Prostate gland (tissue), 2 donors: ENCODE measurements at places on chromosomes 7 and 10. TPM values are rescaled to one million over a fixed set of nuclear protein-coding genes. Genes with fewer than 3 reads are reported as not detected.

DNA sequence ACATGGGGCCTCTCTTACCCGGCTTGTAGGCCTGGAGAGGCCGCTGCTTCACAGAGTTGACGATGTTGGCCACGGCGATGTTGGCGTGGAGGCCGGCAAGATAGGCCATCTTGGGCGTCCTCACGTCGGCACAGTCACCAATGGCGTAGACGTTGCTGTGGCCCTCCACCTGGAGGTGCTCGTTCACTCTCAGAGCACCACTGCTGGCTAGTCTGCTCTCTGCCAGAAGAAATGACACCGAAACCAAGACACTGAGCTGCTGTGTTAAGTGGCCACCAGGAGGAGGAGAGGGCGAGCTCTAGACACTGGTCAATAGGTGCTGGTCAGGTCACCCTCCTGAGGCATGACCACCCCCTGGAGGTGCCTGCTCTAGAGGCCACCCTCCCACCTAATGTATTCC is 17.7 kb downstream of the AIFM2 start:
- no peak for DNase-seq

GRCh38 chr10:119133949-119134348 is 30.0 kb downstream of the DENND10 start:
- no peak for DNase-seq

- no peak for DNase-seq
Measured at GRCh38 chr7:159036916-159037605, 107.6 kb downstream of the VIPR2 start.

DNA sequence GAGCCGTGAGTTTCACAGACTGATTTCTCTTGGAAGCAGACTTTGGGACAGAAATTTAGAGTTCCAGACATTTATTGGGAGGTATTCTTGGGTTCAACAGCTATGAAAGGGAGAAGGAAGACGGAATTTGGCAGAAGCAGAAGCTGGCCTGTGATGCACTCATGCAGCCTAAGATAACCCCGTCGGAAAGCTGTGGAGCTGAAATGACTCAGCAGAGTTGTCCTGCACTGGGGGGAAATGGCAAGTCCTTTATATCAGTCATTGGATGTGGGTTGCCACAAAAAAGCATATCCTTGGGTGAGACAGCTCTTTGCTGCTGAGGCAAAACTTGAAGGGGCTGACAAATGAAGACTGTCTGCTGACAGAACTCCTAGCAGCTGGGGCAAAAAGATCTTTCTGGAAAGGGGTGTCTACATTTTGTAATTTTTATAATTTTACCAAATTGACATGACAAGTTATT is 11.5 kb upstream of the MICU1 start:
- no peak for DNase-seq

SLC26A5 gene
- total RNA-seq = 1.5 TPM

ANXA11 gene
- 174 TPM for total RNA-seq

TDRD1 gene
- total RNA-seq = 16.0 TPM

ADARB2 gene
- total RNA-seq = 10.5 TPM

BTBD16 gene
- total RNA-seq = not detected

EFCAB10 gene
- total RNA-seq = 6.4 TPM
